ENCODE measurements at places on chromosomes 7 and 10. TPM values are rescaled to one million over a fixed set of nuclear protein-coding genes. Genes with fewer than 3 reads are reported as not detected.

DNA sequence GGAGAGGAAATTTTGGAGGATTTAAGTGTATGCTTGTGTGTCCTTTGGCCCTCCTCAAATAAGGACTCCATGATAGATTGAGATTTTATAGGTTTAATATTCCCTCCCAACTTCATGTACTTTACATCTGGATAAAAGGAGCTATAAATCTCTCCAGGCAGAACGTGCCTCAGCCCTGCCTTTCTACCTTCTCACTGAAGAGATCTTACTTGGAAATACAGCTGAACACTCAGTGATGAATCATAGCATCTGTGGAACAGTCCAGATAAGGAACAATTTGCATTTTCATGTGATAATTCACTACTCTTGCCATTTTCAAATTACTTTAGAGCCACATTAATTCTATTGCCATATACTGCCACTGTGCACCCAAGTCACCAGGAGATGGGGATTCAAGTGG is 364.6 kb upstream of the PODXL start:
- no peaks in the 10 kb centered on the region for H3K4me1 ChIP-seq
- no peaks in the 10 kb centered on the region for H3K36me3 ChIP-seq
- no peak overlapping the region for H3K4me3 ChIP-seq
- no peak overlapping the region for H3K27ac ChIP-seq
- no peak for DNase-seq
- H3K27me3 ChIP-seq: peaks cover 33% of the 10 kb centered on the region

DNA sequence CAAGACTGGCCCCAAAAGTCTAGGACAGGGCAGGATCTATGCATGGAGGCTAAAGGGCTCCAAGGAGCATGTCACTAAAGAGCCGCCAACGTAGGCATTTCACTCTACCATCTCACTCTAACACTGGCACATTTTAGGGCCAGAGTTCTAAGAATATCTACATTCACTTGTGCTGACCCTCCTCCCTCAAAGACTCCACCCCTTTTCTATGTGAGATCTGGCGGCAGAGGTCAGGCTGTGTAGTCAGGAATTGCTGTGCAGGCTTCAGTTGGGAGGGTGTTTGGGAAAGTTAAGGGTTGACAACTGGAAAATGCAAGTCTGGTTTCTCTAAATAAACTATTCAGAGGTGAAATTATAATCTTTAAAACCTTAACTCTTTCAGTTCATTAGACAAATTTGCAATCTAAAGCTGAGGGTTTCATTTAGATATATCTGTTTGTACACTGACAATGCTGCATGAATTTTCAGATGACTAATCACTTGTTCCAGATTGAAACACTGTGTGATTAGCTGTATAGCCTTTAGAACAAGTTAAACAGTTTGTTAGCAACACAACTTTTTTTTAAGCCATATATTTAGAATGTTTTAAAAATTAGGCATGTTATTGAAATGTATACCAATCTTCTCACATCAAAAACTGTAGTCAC is 18.2 kb downstream of the LMOD2 start:
- H3K36me3 ChIP-seq: no peaks in the 10 kb centered on the region
- no peak overlapping the region for H3K4me3 ChIP-seq
- H3K4me1 ChIP-seq: no peaks in the 10 kb centered on the region
- no peak overlapping the region for H3K27ac ChIP-seq
- no peaks in the 10 kb centered on the region for H3K27me3 ChIP-seq

- no peaks in the 10 kb centered on the region for H3K27me3 ChIP-seq
- no peak for DNase-seq
- H3K36me3 ChIP-seq: peaks cover 9% of the 10 kb centered on the region
- peak overlapping the region; percentile 100 for H3K4me3 ChIP-seq
These were observed 1.2 kb upstream of the ABCF2 start for GRCh38 chr7:151228024-151228866.

The GIMAP8 gene
- not detected for total RNA-seq

The PAX4 gene
- total RNA-seq: not detected

The GNAI1 gene
- 26.7 TPM for total RNA-seq

The SPDYE2 gene
- not detected for total RNA-seq

Measured in neural crest cell (in vitro differentiated cells).